ELF-1 (cell line): ENCODE measurements at places on chromosomes 5 and 9.

- DNase-seq: no peak
These were observed 52.2 kb downstream of the MLLT3 start for GRCh38 chr9:20570087-20570486.

- DNase-seq: no peak
These were observed 17.2 kb upstream of the DPM2 start for GRCh38 chr9:127954831-127955293.

DNA sequence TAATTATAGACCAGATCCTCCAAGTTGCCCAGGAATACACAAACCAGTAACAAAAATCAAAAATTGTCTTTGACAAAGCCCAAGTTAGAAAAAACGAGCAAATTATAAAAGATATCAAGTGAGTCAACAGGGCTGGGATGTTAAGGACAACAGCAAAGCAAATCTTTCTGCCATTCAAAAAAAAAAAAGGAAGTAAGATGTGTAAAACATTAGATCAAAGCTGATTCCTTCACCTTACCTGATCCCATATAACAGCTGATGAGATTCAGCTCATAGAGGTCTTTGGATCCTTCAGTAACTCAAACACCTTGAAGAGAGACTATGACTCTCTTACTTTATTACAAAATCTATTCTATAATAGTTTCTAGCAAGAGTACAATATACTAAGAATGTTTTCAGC is 100.9 kb downstream of the STRBP start:
- DNase-seq: no peak

DNA sequence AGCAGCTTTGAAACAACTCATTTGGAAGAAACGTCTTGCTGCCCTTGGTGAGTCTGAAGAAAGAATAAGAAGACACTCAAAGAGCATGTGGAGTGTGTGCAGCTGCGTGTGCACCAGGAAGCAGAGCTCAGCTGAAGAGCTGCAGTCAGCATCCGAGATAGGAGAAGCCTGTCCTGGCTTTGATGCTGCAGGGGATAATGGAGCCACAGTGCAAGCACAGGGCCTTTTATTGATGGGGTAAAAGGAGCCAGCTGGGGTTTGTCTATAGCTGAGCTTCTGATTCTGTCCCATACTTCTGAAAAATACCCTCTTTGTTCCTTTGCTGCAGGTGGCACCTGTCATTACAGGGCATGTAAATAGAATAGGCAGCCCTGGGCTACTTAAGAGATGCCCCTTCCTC is 375.7 kb upstream of the ZNF462 start:
- no peak for DNase-seq

DNA sequence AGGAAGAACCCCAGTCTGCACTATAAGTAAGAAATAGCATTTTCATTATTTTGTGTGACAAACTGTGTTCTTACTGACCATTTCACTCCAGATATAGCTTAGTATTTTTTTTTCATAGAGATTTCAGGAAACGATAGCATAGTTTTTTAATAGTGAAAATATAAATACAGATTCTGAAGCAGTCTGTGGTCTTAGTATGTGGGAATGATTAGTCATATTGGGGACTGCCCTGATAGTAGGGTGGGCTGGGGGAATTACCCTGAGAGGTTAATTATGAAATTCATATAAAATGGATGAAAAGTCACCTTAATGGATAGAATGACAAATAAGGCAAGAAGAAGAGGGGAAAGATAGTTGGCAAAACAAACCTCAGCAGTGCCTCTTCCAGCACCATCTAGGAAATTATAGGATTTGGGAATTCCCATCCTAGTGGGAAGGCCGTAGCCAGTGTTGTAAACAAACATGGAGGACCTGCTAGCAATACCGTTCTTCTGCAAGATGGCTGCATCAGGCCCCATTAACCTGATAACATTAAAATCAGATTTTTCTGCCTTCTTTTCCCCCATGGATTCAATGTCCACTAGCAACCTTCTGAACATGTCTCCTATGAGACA is 23.7 kb upstream of the NR3C1 start:
- DNase-seq: no peak

DNA sequence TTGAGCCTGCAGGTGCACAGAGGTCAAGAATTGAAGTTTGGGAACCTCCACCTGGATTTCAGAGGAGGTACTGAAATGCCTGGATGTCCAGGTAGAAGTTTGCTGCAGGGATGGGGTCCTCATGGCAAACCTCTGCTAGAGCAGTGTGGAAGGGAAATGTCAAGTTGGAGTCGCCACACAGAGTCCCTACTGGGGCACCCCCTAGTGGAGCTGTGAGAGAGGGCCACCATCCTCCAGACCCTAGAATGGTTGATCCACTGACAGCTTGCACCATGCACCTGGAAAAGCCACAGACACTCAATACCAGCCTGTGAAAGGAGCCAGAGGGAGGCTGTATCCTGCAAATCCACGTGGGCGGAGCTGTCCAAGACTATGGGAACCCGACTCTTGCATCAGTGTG is 78.0 kb downstream of the GABRA1 start:
- peak; percentile 1 for DNase-seq

DNA sequence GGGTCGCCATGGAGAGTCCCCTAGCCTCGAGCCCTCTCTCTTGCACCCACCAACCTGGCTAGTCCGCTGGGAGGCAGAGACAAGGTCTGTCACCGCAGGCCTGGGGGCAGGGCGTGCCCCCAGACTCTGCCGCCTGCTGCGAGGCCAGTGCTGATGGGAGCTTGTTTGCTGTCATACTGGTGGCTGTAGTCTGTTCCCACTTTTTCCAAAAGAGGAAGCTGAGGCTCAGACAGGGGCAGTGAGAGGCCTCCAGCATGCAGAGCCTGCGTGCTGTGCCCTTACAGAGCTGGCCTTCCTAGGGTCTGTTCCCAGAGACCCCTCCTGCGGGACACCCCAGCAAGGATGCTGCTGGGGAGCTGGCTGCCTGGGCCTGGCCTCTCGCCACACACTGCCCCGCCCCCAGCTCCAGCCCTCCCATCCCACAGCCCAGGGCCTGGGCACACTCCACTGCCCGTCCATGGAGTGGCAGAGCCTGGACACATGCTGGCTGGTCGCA is 21.0 kb upstream of the SUSD3 start:
- DNase-seq: peak; percentile 16

GRCh38 chr5:66472010-66472409 is 124.2 kb upstream of the MAST4 start:
- no peak for DNase-seq

- peak; percentile 56 for DNase-seq
These were observed 113.0 kb downstream of the BASP1 start for GRCh38 chr5:17330386-17330785.

DNA sequence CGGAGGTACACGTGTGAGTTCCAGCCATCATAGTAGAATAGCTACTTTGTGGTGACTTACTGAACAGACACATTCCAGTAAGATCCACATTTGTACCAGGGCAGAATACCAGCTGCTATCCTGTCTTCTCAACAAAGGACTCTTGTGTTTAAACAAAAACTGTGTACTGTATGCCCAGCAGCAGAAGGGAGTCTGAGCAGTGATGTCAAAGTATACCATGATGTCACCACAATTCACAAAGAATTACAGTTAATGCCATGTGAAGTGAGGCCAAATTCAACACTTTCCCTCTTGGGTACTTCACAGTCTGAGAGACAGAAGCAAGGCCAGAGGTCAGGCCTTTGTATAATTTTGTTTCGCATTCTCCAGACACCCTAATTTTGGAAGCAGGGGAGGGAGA is 137.0 kb downstream of the ADAMTSL1 start:
- no peak for DNase-seq

DNA sequence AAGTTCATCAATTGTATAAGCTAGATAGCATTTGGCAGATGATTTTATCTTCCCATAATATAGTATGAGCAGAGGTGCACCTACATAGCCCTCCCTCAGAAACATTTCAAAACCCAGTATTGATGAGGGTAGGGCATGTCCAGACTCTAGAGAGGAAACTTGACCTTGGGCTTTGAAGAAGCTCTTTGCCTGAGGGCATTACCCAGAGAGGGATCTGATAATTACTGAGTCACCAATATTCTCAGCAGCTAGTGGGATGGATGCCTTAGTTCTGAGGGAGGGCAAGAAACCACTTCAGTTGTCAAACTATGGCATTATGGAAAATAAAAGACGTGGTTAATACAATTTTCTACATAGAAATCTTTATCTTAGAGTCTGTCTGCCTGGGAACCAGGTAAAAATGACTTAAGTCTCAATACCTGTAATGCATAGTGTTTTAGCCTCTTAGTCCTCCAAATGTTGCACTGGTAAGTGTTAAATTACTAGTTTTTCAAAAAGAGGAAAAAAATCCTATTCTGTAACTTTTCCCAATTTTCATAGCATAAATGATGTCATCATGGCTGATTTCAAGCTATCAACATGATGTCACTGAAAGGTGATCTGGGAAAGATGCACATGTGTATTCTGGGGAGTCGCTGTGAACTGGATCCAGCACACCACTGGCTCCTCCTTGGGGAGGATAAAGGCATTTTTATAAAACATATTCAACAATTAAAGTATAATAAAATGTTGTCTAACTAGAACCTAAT is 809.0 kb downstream of the KCTD16 start:
- DNase-seq: no peak

DNA sequence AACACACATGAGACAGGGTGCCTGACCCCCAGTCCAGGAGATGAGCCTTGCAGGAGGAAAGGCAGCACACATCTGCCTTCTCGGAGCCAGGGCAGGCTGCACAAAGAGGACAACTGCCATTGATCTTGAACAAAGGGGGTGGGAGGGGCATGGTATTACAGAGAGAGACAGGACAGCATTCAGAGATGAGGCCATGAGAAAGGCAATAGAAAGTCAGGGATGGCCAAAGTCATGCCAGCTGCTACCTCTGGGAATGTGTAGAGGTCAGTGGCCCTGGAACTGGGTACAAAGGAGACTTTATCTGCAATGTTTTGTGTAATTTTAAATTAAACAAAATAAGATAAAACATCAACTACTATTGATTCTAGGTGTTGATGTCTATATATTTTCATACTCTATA is 43.2 kb downstream of the WDR36 start:
- DNase-seq: no peak

GRCh38 chr9:109118808-109119438 is 824 bp downstream of the TMEM245 start:
- peak; percentile 73 for DNase-seq

DNA sequence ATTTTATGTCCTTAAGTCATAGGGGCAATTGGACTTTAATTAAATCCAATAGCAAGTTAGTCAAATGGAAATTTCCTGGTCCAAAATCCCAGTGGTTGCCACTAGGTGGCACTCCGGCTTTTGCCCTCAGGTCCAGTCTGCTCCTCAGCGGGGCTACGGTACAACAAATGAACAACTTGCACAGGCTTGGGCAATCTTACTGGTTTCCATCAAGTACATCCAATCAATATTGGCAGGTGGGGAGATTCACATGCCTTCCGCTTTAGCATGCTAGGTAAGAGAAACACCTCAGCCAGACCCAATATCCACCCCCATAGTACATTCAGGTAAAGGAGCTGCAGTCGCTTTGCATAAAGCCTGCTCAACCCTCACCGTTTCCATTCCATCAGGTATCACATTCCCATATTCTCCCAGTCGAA is 6.3 kb upstream of the MXD3 start:
- peak; percentile 78 for DNase-seq

DNA sequence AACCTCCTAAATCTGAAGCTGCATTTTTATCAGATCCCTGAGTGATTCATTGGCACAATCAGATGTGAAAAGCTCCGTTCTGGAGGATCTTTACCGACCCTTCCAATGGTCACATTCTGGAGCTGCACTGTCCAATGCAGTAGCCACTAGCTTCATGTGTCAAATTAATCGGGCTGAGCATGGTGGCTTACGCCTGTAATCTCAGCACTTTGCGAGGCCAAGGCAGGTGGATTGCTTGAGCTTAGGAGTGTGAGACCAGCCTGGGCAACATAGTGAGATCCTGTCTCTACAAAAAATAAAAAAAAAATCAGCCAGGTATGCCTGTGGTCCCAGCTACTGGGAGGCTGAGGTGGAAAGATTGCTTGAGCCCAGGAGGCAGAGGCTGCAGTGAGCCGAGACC is 3.7 kb downstream of the IL17B start:
- DNase-seq: no peak

DNA sequence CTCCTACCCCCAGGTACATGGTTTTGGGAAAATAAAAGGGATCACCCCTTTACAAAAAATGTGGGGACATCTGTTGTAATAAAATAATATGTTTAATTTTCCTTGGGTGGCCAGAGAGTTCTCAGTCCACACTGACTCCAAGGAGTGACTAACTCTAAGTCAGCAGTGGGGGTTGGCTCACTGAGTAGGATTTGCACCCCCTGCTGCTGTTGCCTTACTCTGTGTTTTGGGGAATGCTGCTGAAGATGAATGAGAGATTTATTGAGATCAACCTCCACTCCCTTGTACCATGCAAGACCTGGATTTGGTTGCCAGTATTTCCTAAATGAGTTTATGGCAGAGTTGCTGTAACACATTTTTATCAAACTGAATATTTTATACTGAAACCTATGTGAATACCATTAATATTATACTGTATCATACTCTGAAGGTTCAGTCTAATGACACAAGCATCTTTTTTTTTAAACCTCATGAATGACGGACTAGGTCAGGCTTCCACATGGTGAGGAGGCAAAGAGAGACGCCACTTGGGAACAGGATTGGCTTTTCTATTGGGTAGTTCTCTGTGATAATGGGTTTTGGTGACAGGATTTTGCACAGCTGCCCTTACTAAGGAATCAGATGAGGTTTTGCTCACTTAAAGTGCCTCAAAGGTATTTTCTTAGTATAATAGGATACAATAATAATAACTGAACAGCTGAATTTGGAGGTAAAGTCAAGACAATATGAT is 121.3 kb upstream of the OSMR start:
- no peak for DNase-seq

GRCh38 chr5:144405991-144406390 is 235.3 kb downstream of the KCTD16 start:
- no peak for DNase-seq

DNA sequence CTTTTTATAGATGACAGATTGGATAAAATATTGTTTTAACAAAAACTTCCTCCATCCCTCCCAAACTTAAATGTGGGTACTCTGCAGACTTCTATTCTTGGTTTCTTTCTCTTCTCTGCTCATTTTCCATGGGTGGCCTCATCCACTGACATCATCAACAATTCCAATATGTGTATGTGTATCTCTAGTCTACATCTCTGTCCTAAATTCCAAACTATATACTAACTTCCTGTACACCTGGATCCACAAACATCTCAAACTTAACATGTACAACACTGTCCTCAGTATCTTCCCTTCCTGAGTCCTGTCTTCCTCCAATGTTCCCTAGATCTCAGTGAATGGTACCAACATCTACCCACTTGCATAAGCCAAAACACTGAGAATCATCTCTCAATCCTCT is 28.5 kb upstream of the CDK5RAP2 start:
- DNase-seq: no peak

DNA sequence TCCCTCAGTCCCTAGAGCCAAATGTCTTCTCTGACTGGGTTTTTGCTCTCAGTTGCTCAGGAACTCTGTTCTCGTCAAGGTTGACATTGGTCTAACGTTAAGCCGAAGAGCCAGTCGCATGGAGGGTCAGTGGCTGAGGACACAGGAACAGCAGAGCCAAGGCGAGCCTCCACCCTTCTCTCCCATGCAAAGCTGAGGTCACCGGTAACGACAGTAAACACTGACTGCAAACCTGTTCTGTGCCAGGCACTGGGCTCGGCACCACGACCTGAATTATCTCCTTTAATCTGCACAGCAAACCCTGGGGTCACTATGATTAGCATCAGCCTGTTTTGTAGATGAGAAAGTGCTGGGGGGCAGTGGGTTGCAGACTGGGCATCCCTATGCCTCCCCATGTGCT is 171.0 kb downstream of the COL23A1 start:
- no peak for DNase-seq
